ENCODE measurements at places on chromosomes 12 and 14.

DNA sequence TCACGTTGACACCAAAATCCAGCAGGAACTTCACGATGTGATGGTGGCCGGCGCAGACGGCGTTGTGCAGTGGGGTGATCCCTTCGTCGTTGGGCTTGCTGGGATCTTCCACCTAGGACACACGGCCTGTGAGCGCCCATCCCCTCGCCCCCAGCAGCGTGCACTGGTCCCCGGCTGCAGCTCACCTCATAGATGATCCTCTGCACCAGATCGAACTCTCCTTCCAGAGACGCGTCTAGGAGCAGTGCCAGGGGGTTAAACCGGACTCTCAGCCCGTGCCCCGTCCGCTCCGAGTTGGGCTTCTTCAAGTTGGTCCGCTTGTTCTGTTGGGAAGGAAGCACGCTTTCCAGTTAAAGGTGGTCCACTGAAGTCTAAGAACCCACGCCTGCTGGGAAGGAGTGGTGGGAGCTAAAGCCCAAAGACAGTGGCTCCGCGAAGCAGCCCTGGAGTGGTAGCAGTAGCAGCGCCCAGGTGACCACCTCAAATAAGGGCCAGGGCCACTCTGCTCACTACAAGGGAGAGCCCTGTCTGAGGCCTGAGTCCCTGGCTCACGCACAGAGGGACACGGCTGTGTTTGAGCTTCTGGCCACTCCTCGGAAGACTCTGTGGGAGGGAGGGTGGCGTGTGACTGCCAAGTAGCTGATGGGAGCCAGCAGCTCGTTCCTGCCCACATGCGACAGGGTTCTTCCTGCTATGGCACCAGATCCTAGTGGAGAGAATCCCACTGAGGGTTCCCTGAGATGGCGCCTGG lies 23.3 kb downstream of the ZFYVE21 start:
- DNase-seq: no peak

DNA sequence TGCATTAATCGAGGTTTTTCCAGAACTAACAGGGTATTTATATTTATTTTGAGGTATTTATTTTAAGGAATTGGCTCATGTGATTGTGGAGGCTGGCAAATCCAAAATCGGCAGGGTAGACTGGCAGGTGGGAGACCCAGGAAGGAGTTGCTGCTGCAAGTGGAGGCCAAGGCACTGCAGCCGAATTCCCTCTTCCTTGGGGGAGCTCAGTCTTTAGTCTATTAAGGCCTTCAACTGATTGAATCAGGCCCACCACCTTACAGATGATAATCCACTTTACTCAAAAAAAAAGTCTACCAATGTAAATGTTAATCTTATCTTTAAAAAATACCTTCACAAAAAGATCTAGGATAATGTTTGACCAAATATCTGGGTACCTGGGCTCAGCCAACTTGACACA lies 1.2 kb upstream of the OAS2 start:
- DNase-seq: no peak

GRCh38 chr12:69688471-69689427 lies 10.4 kb downstream of the BEST3 start:
- DNase-seq: peak; percentile 24

GRCh38 chr14:25056688-25057078 lies 6.7 kb upstream of the STXBP6 start:
- no peak for DNase-seq

- no peak for DNase-seq
These were observed 85.1 kb downstream of the CMKLR1 start for GRCh38 chr12:108254030-108254429.

GRCh38 chr12:88726806-88727720 lies 146.8 kb upstream of the KITLG start:
- DNase-seq: no peak

- no peak for DNase-seq
These were observed 1.5 kb upstream of the GALNT6 start for GRCh38 chr12:51392556-51393237.

DNA sequence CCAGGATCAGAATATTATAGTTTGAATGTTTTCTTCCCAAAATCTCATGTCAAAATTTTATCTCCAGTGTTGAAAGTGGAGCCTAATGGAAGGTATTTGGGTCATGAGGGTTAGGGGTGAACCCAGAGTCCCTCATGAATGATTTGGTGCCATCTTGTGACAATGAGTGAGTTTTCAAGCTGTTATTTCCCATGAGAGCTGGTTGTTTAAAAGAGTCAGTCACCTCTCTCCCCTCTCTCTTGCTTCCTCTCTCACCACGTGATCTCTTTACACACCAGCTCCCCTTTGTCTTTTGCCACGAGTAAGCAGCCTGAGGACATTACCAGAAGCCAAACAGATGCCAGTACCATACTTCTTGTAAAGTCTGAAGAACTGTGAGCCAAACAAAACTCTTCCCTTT lies 561.6 kb downstream of the RERGL start:
- DNase-seq: no peak

DNA sequence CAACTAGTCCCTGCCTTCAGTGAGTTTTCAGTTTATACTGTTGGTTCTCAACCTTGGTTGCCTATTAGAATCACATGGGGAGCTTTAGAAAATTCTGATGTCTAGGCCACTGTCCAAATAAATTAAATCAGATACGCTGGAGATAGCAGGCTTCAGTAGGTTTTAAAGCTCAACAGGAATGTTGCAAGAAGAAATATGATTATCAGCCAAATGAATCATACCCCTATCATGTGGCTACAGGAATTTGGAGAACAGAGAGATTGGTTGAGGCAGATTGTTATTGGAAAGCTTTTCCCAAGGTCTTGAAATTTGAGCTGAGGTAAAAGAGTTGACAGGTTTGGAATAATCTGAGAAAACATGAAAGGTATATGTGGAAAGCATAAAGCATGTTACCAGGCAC lies 125.3 kb downstream of the WIF1 start:
- no peak for DNase-seq

DNA sequence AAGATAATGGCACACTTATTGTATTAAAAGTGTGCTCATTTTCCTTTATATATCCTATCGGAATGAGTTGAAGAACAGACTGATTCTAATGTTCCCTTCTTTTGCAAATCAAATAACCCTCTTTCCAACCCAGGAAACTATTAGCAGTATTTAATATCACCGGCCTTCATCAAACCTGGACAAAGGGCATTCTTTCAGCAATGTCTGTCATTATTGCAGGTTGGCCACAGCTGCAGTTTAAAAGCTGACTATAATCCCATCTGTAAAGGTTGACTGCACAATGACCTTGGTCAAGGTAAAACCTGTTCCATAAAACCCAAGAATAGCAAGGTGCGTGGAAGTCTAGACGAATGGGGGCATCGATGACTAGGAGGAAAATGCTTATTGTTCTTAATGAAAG lies 472.3 kb upstream of the SOX5 start:
- DNase-seq: no peak

- DNase-seq: no peak
These were observed 497.6 kb downstream of the RMST start for GRCh38 chr12:97960225-97960624.

GRCh38 chr14:24399999-24400718 lies 1.4 kb downstream of the NYNRIN start:
- DNase-seq: no peak

DNA sequence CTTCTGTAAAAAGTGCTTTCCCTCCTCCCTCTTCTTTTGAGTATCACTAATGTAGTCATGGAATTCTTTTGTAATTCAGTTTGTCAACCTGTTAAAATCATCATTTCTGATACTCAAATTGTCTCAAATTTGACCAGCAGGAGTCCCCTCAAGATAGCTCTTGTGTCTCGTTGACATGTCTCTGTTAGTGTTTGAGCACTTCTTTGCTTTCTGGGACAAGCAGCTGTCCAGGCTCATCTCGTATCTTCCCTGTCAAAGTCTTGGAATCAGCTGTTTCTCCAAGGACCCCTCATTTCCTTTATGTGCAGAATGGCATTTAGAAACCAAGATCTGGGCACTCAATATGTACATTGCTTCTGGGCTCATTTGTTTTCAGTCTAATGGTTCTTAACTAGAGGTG lies 10.7 kb downstream of the CIPC start:
- DNase-seq: no peak

- DNase-seq: no peak
These were observed 59.8 kb downstream of the DIO3 start for GRCh38 chr14:101620821-101621785.

DNA sequence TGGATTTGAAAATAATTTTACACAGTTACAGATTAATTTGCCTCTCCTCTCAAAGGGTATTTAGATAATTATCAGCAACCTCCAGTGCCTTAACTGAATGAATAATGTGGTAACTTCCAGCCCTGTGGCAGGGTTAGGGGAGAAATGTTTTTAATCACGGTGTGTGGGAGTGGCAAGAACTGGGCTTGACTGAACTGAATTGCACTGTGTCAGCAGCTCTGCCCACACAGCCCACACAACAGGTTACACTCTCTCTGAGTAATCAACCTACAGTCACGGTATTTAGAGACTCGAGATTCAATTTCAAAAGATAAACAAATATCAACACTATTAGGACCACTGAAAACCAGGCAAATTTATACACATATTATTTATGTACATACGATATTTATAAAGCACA lies 198.5 kb downstream of the KCNC2 start:
- DNase-seq: no peak

- no peak for DNase-seq
These were observed 18.6 kb upstream of the PTGR2 start for GRCh38 chr14:73833034-73833433.

DNA sequence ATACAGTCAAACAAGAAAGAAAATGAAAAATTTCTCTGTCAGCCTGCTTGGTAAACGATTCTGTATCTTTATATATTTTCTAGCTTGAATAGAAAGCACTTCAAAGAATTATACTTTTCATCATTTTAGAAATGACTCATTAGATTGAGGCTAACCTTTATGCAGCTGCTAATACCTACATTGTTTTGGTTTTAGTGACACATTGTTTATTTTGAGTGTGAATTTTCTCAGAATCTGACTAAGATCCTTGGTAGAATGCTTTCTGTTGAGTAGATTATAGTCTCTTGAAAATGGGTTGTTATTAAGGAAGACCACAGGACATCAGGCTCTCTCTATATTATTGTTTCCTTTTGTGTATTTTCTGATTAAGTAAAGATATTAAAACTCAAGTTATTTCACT lies at the start of gene PMCH:
TSS of gene PMCH (minus strand) at position 45 of the 400 bp plus-strand sequence. CDS start 63 bp downstream, outside the sequence.
- no peak for DNase-seq

DNA sequence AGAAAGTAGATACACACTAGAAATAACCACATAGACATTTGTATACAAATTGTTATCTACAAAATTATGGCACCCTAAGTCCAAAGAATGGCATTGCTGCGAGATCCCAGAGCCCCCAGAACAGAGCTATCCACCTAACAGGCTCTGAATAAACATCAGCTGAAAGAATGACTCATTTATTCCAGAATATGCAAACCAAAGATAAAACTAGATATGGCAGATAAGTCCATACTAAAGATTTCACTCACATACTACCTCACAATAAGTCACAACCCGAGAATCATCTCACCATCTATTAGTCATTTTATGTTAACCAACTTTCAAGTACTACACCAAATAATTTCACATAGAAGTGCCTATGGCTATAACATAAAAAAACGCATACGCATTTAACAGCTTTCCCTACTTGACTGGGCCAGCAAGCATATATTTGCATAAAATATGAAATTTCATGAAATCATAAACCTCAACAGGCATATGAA lies 5.6 kb downstream of the CNIH1 start:
- DNase-seq: no peak

DNA sequence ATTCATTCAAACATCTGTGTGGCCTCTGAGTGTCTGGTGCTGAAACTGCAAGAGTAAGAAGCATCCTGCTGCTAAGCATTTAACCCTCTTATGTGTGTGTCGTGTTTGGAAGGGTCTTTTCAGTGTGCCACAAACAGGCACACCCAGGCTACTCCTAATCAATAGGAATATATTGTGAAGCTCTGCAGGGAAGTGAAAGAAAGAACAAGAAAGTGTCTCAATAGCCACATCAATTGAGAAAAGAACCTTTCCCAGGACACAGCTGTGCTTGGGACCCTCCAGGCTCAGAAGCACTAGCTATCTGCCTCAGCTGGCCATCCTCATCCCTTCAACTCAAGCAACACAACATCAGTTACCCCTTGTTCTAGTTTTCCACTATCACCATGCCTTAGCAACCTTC lies 13.4 kb upstream of the KRAS start:
- DNase-seq: no peak

GRCh38 chr12:102602521-102602920 lies 122.2 kb upstream of the IGF1 start:
- DNase-seq: no peak

- DNase-seq: no peak
These were observed 83.5 kb downstream of the PAPOLA start for GRCh38 chr14:96585672-96586013.

- no peak for DNase-seq
These were observed 178.5 kb upstream of the PRICKLE1 start for GRCh38 chr12:42767998-42768397.

DNA sequence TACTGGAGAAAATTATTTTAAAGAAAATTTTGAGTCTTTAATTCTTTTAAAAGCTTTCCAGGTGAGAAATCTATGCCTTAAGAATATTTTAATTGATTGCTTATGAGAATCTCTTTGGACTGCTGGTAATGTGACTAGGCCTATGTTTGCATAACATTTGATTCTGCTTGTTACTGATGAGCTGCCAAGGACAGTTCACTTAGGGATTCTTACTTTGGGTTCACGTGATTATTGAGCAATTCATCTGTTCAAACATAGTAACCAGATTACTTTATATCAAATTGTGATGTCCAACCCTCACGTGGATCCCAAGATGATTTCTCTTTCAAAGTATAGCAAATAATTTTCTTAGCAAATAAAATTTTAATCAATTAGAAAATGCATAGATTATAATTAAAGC lies 27.4 kb upstream of the ABCD2 start:
- DNase-seq: no peak

DNA sequence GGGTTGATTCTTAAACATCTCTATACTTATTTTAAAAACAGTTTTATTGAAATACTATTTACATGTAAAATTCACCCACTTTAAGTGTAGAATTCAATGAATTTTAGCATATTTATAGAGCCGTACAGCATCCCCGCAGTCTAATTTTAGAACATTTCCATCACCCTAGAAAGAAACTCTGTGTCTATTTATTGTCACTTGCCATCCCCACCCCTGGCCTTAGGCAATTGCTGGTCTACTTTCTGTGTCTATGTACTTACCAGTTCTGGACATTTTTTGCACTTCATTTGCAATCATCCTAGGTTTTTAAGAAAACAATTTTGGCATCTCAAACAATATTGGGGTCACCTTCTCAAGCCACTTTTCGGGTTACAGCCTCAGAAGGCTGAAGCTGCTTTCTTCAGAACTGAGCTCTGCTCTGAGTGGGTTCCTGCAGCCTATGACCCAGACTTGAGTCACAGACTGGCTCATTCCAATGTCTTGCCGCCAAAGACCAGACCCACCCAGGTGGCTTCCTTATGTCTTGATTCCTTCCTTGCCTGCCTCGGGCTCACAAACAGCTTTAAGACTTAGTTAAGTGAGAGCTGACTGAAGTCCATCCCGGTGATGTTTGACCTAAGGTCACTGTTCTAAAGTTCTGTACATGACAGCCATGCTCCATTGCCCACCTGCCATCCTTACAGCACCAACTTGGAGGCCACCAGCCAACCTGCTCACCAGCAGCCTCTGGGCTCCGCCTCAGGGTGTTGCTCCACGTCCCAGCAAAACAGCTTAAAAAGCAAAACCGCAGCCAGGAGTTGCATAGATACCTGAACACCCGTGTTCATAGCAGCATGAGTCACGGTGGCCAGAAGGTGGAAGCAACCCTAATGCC lies 131.5 kb downstream of the CHST11 start:
- no peak for DNase-seq

Data from stimulated activated CD4-positive, alpha-beta T cell treated with anti-CD3 and anti-CD28 coated beads, Interleukin-2, amount 100 ng/mL, for 4 hours (primary cell).